ENCODE measurements at places on chromosomes 7 and 10.

DNA sequence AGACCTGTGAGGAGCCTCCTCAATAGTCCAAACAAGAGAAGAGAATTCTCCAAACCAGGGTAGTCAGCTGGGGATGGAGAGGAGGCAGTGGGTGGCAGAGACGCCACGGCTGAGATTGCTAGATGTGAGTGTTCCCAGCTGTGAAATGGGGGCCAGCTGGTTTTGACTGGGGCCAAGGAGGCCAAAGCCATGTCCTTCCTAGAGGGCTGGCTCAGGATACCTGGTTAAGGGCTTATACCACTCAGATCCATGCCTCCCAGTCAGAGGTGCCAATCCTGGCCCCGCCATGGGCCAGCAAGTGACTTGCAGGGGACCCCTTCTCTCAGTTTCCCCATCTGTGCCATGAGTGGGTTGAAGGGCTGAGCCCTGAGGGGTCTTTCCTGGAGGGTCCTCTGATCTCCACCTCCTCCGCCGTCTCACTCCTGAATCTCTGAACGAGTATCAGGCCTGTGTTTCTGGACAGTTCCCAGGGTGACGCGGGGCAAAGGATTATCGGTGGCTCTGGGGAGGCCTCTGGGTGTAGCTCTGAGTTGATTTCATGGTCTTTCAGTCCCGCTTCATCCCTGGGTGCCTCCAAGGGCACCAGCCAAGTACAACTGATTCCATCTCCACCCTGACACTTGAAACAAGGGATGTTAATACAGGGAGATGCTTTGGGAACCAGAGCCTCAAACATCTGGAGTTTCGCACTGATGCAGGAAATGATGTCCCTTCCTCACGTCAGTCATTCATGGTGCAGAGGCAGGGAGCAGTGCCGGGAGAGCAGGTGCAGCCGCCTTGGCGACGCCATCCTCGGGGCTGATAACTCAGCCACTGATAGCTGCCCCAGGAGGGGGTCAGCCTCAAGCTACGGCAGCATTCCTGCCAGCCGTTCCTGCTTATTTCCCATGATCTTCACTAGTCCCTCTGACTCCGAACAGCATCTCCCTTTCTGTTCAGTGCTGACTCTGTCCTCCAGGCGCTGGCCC lies 126.7 kb downstream of the RGS10 start:
- DNase-seq: no peak

- peak; percentile 19 for DNase-seq
Measured at GRCh38 chr7:1951159-1951536, 281.1 kb downstream of the ELFN1 start.

DNA sequence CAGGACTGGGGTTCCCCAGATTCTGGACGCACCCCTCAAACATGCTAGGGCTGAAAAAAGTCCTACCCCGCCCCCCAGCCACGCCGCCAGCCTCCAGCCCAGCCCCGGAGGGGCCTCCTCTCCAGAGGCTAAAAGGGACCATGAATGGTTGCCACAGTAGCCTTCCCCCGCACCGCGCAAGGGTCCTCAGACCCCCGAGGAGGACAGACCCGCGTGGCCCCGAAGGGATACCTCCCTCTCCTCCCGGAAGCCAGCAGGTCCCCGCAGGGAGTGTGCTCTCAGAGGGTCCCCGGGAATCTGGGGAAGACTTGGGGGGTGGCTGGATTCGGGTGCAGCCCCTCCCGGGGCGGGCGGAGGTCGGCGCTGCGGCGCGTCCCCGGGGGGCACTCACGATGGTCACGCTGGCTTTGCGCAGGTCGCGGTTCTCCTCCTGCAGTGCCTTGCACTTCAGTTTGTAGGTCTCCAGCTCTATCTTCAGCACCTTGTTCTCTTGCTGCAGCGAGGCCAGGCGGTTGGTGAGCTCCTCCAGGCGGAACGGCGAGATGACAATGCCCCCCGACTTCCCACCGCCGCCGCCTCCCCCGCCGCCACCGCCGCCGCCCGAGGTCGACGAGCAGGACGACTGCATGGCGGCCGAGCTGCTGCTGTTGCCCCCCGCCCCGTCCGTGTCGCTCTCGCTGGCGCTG lies 482 bp downstream of the CCDC6 start:
- DNase-seq: no peak

- peak; percentile 6 for DNase-seq
Measured at GRCh38 chr7:94998266-94999068, 91.1 kb downstream of the PPP1R9A start.

DNA sequence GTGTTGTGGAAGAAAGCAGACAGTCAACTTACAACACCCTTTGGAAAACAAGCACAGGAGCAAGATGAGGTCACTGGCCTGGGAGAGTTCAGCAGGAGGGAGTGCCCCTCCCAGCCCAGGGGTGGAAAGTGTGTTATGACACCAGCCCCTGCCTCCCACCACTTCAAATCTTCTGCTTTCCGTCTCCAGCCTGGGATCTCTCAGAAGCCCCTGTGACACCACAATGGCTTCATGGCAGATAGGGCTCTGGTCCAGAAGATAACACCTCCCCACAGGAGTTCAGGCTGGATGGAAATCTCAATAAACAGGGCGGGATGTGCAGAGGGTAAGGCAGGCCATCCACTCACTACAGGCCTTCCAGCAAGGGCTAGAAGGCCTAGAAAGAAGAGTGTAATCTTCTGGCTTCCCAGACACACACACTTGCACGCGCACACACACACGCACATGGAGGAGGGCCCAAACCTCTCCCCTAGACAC lies 48.7 kb upstream of the ZMIZ1 start:
- no peak for DNase-seq

GRCh38 chr10:10975647-10976046 lies 42.0 kb upstream of the CELF2 start:
- no peak for DNase-seq

DNA sequence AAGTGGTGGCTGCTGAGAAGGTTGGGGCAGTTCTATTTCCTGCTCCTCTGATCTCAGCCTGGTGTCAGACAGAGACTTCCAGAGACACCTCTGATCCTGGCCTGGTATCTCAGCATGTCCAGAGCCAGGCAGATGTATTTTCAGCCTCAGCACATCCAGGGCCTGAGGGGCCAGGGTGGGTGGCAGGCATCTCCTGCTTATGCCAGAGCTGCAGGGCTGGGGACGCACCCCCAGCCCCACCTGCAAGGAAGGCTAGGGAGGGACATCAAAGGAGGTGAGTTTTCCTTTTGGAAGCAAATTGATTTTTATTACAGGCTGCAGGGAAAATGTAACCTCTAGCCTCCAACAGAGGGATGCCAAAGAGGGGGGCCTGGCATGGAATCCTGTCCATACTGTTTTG lies 36.7 kb downstream of the CFAP46 start:
- no peak for DNase-seq

DNA sequence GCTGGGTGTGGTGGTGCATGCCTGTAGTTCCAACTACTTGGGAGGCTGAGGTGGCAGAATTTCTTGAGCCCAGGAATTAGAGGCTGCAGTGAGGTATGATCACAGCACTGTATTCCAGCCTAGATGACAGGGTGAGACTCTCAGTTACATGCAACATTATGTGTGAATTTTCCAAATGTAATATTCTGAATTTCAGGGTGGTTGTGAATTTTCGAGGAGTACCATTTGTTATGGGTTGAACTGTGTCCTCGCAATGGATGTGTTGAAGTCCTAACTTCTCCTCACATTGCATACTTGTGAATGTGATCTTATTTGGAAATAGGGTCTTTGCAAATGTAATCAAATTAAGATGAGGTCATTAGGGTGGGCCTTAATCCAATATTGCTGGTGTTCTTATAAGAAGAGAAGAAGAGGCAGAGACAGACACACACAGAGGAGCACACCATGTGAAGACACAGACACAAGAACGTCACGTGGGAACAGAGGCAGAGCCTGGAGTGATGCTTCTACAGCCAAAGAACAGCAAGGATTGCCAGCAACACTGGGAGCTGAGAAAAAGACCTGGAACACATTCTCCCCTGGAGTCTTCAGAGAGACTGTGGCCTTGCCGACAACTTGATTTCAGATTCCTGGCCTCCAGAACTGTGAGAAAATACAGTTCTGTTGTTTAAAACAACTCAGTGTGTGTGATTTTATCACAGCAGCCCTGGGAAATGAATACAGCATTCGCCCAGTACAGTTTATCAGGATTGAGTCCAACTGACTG lies 91.9 kb downstream of the ZNF783 start:
- DNase-seq: no peak

GRCh38 chr10:102712089-102712488 lies 2.1 kb downstream of the ARL3 start:
- no peak for DNase-seq

DNA sequence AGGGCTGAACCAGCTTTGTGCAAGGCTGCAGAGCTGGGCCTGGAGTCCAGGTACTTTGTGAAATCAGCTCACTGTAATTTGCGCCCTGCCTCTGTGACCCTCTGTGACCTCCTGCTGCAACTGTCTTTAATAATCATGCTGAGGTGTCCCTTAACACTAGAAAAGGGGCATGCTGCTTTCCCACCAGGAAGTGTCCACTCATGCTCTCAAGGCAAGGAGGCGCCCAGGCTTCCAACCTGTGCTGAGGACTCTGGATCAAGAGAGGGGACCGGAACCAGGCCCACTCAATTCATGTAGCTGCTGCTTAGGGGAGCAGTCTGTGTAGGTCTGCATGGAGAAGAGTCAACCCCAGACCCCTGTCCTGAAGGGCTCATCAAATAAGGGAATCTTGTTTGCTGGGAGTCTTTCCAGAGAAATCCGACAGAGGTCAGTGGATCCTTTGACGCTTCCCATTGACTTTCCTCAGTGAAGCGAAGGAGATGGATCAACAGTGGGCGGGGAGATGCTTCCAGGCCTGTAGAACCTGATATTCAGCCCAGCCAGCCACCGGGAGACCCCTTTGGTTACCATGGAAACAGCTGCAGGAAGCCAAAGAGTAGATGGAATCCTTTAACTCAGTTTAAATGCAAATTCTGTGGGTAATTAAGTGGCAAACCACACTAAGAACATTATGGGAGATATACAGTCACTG lies 945.9 kb downstream of the GRID1 start:
- no peak for DNase-seq

DNA sequence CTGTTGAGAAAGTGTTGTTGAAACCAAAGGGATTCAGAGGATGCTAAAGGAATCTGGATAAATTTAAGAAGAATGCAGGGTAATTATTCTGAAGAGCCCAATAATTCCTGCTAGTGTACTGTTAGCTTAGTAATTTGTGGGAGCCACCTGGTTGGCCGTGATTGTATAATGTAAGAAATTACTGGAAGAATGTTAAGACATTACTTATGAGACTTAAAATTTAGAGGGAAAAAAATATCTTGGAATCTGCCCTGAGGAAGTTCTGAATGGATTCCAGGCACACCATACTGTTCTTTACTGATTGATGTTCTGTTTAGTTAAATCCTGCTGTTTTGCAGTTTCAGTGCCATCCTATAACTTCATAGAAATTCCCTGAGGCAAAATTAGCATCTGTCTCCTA lies 155.0 kb upstream of the RHOBTB1 start:
- DNase-seq: no peak

DNA sequence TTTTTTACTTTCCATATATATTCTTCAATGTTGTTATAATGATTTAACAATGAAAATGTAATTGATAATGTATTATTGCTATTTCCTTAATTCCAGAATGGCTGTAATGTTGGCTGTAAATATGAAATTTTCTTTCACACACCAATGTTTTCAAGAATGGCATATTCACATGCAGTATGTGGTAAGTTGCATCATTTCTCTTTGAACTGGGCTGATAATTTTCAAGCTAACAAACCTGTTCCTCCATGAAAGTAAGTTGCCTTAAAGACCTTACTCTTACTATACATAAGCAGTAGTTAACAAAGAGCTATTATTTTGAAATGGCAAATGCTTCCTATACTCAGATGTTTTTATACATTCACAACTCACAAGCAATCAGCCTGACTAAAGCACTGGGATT lies 154.5 kb downstream of the TMEM168 start:
- DNase-seq: no peak

DNA sequence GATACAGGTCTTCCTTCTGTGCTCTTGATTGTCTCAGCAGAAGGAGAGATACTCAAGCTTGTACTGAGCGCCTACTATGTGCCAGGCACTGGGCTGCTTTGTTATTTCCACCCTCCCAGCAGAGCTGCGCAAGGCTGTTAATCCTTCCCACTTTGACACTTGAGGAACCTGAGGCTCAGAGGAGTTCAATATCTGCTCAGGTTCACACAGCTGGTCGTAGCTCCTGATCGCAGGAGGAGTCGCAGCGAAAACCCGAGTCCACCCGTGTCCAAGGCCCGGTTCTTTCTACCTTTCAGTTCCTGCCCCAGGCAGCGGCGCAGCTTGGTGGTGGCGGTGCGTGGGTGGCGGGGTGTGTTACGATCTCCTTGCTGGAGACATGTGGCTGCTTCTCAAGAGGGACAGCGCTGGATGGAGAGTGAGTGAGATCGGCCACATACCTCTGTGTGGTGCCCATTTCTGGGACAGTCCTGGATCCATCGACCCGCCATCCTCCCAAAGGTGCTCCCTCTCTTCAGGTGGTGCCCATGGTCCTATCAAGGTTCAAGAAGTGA lies 26.5 kb upstream of the SAMD8 start:
- DNase-seq: no peak

DNA sequence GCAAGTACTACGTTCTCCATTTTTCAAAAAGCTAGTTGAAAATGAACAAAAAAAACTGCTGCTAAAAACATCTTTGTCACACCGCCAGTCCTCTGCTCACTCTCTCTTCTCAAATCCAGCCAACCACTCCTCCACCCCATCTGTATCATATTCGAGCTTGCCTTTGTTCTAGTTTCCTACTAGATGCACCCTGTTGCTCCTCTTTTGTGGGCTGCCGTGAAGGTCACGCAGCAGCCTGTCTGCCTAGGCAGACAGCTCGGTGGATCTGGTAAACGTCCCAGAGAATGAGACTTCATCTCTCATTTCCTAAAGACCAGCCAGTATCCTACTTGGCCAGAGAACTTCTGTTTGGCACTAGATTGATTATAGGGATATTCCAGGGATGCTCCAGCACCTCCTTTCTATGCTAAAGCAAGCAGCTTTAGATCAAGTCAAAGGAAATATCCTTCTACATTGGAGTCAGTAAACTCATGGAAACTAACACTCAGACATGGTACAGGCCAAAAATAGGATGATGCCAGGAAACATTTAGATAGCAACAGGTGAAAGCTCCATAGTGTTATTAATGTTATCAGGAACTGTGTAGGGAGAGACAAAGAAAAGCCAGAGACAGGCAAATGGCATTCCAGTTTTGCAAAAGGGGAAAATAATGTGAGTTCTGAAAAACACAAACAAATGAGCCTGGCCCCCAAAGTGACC lies 8.7 kb upstream of the PLXNA4 start:
- DNase-seq: no peak

DNA sequence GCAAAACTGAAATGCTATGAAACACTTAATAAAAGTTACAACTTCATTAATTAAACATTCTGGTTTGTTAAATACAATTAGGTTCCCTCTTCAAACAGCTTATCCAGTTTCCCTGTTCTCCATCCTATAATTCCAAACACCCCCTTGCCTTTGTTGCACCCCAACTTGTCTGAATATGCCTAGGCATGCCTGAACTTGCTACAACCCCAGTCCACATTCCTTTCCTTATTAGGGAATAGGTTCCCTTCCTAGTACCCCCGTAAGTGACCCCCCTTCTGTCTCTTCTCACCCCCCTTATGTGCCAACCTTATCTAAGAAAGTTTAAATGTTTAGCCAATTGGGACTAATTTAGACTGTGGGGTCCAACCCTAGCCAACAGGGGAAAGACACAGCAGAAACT lies 295.7 kb upstream of the GALNT17 start:
- DNase-seq: no peak

GRCh38 chr10:18400906-18401245 lies 250.5 kb downstream of the NSUN6 start:
- DNase-seq: no peak

Data from astrocyte (in vitro differentiated cells and primary cell).